ENCODE measurements at places on chromosomes 12 and 14.

- no peak for DNase-seq
Observed at GRCh38 chr12:121086781-121087295, 45.8 kb upstream of the P2RX7 start.

GRCh38 chr14:102795060-102795925, 18.0 kb downstream of the TRAF3 start:
- peak; percentile 56 for DNase-seq

DNA sequence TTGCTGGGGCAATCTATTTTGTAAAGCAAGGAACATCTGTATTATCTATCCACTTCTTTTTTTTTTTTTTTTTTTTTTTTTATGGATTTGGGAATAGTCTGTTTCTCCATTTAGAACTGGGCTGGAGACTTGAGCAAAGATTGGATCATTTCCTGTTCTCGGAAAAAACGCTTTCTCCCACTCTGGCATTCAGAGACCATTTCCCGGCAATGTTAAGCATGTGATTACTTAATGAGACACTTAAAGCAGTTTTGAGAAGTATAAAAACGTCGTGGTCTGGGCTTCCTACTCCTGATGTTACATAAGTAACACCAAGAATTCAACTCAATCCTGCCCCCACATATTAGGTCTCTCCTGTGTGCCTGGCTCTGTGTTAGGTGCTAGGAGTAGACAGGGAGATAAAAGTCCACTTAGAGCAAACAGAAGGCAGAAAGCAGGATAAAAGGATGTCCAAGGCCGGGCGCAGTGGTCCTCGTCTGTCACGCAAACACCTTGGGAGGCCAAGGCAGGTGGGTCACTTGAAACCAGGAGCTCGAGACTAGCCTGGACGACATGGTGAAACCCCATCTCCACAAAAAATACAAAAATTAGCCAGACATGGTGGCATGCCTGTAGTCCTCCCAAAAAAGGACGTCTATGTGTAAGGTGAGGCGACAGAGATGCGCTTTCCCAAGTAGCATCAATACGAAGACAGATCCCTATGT, 152.1 kb upstream of the GSC start:
- no peak for DNase-seq

DNA sequence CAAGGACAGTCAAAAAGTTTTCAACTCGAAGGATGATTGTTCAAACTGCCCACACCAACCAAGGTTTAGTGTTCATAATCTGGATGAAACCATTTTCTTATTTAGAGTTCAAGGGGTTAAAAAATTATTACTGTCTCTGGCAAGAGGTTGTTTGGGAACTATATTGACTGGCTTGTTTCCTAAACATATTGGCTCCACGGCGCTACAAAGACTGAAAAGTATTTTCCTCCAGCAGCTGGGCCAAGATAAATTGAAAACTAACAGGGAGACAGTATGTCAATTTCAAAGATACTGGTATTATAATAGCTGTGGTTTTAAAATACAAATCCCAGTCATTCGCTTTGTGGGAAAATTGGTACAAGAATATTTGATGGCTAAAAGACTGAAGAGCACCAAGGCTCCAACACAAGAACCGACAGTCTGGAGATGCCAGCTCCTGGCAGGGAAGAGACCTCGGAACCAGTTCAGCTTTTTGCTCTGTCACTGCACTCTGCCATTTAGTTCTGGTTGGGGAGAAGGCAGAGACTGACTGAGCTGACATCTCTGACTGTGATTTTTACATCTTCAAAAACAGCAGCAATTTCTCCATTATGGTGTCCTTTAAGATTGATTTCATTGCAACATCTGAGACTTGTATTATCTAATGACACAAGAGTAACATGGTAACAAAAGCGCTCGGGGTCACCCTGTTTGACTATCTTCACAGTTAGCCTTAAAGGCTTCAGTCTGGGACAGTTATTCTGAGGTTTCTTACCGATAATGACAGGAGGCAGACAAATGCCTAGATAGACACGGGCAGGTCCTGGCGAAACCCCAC, 62.0 kb downstream of the ST8SIA1 start:
- DNase-seq = no peak

DNA sequence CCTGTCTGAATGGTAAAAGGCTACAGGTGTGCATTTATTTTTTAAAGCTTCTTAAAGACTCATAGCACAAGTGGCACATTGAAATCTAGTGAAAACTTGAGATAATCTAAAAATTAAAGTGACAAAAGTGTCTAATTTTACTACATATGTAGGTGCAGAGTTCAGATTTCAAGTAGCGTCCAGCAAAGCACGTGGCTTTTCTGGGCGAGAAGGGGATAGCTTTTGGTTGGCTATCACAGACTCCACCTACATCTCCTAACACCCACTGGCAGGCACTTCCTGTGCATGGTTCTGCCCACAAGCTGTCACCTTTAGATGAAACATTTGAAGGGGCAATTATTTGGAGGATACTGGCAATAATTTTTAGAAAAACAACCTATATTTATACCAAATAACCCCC, 1.9 kb upstream of the PITPNM2 start:
- no peak for DNase-seq

DNA sequence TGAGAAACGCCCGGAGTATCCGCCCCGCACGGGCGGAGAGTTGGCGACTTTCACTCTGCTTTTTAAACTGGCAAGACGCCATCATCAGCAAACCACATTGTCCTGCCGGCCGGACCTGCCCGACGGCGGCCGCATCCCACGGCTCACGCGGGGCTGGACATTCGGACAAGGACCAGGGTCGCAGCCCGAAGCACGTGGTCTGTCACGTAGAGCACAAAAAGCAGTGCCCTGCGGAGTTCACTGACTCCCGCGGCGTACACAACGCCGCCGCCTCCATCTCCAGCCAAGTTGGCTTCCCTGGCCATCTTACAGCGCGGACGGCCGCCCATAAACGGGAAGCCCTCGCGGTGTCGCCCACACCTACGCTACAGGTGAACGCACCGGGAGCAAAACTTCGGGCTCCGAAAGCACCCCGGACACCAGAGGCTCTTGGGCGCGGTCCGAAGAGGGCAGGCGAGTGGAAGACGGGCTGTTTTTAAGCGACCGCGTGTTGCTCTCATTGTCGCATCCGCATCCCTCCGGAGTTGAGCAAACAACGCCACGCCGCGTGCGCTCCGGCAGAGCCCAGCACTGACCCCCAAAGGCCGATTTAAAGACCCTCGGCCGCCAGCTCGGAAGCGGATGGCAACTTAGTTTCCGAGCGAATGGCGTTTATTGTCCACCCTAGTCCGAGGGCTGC, 966 bp downstream of the SINHCAF start:
- DNase-seq = peak; percentile 73

- no peak for DNase-seq
Observed at GRCh38 chr12:105402366-105402765, 71.9 kb downstream of the C12orf75 start.

GRCh38 chr12:11513288-11513687, 117.9 kb upstream of the PRB2 start:
- DNase-seq = peak; percentile 53

DNA sequence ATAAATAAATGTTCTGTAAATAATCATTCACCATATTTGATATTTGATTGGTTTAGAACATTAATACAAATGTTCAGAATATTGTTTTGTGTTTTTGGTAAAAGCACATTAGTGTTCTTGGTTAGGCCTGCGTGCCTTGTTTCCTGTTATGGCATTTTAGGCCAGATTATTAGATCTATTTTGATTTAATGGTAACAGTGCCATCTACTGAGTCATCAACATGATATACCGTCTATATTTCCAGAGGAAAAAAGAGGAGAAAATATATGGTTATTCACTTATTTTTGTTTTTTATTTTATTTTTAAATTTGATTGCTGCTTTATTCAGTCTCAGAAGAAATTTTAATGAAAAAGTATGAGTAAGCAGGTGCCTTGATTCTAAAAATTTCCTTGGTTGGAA, 60.3 kb downstream of the GPHN start:
- no peak for DNase-seq

- DNase-seq = no peak
Observed at GRCh38 chr12:107557589-107558100, 128.0 kb upstream of the PWP1 start.

DNA sequence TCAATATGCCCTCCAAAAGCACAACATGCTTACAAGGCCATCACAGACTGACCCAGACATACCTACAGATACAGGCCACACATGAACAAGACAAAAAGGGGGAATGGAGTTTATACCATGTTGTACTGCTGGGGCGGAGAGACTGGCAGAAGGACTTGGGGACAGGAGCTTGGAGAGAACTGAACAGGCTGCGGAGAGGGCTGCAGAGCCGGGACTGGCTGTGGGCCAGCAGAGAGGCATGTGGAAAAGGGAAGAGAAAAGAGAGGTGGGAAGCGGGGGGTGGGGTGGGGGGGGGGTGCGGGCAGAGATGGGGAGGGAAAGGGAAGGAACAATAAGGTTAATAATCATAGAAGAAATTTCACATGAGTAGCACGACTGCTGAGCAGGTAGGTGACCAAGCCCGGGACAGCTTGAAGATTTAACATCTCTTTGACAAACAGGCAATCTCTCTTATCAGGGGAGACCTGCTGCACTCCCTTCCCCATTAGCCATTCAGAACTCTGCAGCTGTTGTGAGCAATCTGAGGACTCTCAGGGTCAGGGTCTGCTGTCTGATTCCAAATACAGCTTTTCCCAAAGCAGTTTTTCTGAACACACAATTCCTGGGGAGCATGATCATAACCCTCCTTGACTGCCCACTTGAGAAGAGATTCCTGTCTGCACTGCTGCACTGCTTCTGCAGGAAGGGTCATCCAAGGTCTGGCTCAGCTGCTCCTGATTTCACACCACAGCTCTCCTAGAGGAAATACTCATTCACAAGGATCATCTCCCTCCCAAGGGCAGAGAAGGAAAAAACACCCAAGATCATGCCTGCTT, 21.6 kb upstream of the STAC3 start:
- DNase-seq = no peak

GRCh38 chr14:90184571-90185266, 71.6 kb upstream of the PSMC1 start:
- peak; percentile 20 for DNase-seq

DNA sequence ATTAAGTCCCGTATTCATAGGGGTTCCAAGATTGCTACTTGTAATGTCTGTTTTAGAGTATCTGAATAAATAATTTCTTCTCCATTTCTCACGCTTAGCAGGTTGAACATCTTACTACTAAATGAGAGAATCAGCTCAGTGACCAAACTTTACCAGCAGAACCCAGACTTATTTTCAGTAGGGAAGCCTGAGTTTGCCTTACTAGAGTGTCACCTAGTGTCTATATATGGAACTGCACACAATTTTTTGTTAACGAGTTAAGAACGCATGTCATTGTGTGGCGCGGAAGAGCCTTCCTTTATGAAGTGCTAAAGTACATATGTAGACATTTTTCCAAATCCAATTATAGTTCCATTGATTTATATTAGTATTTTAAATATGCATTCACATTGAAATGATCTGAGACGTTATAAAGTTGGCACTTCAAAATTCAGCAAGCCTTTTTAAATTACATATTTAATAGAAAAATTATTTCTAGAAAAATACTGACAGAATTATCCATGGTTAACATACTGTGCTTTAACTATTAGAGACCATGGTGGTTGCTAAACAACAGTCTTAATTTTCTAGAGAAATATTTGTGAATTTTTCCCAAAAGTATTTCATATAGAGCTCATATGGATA, 88.3 kb downstream of the RPS29 start:
- peak; percentile 69 for DNase-seq

GRCh38 chr12:48998497-48999353, 450 bp downstream of the DDN start:
- peak; percentile 70 for DNase-seq

- DNase-seq = no peak
Observed at GRCh38 chr12:123024819-123025391, 44.4 kb downstream of the ARL6IP4 start.

- no peak for DNase-seq
Observed at GRCh38 chr12:98578392-98578791, 15.1 kb upstream of the SLC25A3 start.

GRCh38 chr14:52871606-52872005, 79.2 kb downstream of the FERMT2 start:
- DNase-seq = no peak

DNA sequence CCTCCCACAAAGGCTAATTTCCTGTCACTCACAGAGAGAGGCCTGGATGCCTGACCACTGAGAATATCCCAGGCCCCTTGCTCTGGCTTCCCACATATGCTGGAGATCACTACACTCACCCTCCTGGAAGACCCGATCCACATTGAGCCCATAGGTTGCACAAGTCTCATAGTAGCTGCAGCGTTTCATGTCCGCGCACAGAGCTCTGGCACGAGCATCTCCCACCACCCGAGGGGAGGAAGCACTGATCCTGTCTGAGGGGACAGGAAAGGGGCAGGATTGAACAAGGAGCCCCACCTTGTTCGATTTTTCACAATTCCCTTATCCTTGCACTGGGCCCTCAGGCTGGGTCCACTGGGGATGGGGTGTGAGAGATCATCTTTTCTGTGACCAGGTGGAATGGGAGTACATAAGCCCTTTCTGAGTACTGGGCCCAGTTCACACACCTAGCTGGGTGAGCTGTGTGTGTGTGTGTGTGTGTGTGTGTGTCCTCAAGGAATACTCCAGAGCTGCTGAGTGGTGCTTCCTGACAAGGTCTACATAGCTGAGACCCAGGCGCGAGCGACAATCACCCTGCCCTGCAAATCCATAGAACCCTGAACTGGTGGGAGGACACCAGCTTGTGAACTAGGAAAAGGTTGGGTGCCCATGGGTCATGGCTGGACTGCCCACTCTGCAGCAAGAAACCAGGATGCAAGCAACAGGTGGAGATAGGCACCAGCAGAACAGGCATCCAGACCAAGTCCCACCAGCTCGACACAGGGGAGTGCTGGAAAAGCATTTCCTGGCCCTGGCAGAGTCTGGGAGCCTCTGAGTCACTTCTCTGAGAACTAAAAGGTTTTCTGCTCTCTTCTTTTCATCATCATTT, 5.6 kb downstream of the AGAP2 start:
- no peak for DNase-seq

DNA sequence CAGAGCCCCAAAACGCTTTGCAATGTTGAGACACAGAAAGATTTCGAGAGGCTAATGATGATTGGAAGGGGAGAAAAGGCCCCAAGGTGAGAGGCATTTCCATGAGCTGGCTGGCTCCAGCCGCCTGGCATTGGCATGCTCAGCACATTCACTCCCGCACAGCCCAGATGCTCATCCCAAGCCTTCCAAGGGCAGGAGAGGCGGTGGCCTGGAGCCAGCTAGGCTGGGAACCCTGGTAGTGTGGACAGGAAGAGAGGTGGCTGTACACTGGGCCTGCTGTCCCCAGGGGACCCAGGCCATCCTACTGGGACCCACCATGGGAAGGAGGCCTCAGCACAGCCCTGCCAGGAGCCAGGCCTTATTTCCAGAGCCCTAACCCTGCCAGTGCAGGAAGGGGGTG, 72.2 kb downstream of the SPTB start:
- no peak for DNase-seq

DNA sequence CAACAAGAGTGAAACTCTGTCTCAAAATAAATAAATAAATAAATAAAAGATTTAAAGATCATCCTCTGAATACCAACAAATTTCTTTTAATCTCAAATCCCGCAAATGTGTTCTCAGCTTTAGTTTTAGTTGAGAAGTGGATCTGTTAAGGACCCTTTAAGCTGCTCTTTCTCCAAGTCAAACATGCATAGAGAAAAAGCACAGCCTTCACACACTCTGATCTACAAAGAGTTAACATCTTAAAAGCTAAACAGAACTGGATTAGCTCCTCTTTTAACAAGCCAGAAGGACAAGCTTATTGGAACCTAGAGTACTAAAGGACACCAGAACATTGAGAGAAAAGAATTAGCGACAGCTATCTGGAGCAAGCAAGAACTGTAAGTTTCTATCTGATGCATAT, at the start of gene RPGRIP1:
RPGRIP1 (plus strand) TSS at position 301 of the 400 bp plus-strand sequence. CDS start 7,894 bp downstream, outside the sequence.
- DNase-seq = no peak

- DNase-seq = no peak
Observed at GRCh38 chr14:102749393-102750305, 27.6 kb upstream of the TRAF3 start.

- DNase-seq = no peak
Observed at GRCh38 chr14:65425885-65426284, 13.4 kb downstream of the FUT8 start.

Data from Caco-2 (cell line).